ENCODE measurements at places on chromosomes 3 and 15.

GRCh38 chr15:74229686-74230085 lies 6.4 kb upstream of the CCDC33 start:
- DNase-seq = no peak

GRCh38 chr15:39287322-39288195 lies 293.3 kb upstream of the THBS1 start:
- DNase-seq = no peak

GRCh38 chr3:128493570-128494366 lies 767 bp upstream of the GATA2 start:
- no peak for DNase-seq

DNA sequence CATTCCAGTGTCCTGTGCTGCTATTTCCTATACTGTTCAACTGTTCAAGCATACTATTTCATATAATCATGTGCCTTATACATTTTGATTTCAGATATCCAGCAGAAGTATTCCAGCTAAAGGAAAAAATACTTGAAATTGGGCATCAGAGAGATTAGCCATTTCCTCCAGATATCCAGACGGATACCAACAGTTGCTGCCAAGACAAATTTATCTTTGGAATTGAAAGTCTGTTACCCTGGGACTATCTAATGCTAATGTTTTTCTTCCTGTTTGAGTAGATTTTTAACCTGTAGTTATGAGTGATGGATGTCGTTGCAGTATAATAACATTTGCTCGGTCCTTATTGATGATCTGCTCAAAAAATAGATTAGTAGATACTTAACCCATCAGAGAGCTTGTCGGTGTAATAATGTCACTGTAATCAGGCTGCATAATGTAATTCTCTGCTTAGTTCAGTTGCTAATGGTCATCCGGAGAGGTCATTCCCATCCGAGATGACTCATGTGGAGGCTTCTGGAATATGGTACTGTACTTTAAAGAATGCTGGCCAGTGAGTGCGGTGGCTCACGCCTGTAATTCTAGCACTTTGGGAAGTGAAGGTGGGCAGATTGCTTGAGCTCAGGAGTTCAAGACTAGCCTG lies 51.5 kb downstream of the TIMP4 start:
- no peak for DNase-seq

- DNase-seq = no peak
Measured at GRCh38 chr15:89356634-89357298, 22.1 kb upstream of the POLG start.

DNA sequence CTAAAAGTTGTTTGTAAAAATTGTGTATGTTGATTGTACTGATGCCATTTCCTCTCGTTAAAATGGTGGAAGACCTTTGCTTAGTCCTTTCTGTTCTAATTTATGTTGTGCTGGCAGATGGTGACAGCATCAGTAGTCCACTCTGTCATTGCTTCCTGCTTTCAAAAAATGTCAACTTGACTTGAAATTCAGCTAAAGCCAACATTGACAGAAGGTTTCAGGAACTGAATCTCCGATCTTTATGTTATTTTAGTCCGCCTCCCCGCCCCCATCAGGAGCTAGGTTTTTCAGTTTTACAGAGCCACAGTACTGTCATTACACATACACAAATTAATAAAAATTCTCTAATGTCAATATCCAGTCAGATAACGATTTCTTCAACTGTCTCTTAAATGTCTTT lies 1.5 kb downstream of the CEP63 start:
- peak; percentile 12 for DNase-seq

DNA sequence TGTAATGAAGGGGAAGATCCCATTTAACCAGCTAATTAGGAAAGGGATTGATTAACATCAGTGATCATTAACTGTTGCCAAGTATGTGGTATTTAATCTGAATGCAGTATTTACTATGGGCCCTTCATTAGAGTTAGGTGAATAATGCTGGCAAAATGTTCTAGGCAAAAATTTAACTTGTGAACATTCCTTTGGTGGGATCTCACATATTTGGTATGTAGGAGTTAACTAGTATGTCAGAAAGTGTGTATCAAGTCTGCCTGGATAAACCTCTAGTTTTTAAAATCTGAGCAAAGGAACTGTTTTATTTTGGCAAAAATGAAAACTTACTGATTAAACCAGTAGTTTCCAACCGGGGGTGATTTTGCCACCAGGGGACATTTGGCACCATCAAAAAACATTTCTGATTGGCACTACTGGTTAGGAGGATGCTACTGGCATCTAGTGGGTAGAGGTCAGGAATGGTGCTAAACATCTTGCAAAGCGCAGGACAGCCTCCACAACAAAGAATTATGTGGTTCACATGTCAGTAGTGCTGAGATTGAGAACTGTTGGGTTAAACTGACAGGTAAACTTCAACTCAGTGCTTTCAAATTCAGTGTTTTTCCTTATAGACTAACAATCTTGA lies 22.5 kb downstream of the LRTM1 start:
- DNase-seq = no peak

GRCh38 chr3:53109891-53110771 lies 20.1 kb downstream of the RFT1 start:
- DNase-seq = peak; percentile 44

DNA sequence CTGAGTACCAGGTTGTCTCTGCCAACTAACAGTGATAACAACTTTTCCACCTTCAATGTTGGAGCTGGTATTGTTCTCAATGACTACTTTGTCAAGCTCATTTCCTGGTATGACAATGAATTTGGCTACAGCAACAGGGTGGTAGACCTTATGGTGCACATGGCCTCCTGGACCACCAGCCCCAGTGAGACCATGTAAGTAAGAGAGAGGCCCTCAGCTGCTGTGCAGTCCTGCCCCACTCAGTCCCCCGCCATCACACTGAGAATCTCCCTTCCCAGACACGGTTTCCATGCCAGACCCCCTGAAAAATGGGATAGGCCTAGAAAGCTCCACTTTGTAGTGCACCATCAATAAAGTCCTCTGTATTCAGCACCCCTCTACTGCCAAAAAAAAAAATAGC lies 56.1 kb downstream of the PIK3CB start:
- no peak for DNase-seq

GRCh38 chr3:15081960-15082664 lies 16.8 kb downstream of the RBSN start:
- no peak for DNase-seq

DNA sequence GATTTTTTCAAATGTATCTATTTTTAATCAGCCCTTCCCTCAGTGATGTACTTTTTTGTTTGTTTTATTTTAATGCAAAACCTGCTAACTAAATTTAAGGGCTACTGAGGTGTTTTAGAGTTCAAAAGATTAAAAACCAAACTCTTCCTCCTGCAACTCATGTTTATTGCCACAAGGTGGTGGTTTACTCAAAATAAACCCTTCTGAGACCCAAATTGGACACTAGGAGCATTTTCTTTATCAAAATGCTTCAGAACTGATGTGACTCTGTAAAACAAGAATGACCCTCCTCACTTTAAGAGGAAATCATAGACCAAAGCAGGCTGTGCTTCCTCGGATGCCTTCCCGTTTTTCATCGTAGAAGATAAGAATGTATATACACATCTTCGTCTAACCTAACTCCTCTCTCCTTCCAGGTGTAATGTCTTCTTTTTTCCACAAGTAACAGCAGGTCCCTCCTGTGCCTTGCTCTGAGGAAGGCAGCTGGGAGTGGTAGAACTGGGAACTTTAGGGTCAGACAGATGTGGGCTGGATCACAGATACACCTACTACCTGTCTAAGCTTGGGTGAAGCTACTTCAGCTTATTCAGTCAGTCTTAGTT lies 2.9 kb upstream of the NME9 start:
- peak; percentile 33 for DNase-seq

- DNase-seq = no peak
Measured at GRCh38 chr15:71085809-71086208, 29.5 kb upstream of the THSD4 start.

GRCh38 chr3:78163379-78163778 lies 1123.5 kb downstream of the ROBO2 start:
- DNase-seq = no peak

DNA sequence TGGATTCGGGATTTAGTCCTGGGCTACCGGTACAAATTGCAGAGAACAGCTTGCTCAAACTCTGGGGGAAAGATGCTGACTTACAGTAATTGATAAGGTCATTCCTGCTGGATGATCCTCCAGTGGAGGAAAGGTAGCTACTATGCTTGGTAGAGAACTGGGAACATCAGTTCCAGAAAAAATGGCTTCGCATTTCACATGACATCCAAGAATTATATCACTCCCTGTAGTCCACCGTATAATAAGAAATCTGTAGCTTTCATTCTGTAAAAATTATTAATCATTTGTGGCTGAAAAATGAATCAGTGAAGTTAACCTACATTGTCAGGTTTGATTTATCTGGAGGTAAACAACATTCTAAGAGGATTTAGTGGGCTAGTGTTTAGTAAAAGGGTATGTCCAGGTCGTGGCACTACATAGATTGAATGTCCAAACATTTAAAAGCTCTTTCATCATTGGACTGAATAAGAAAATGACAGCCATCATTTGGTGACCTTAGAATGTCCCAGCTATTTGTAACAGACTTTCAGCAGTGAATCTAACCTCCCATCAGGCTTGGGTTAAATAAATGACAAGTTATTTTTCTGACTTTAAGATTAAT lies 203.2 kb upstream of the TMCO5A start:
- no peak for DNase-seq

- DNase-seq = no peak
Measured at GRCh38 chr3:111603679-111604078, 8.5 kb upstream of the ZBED2 start.

- DNase-seq = no peak
Measured at GRCh38 chr15:31752905-31753304, 277.4 kb upstream of the CHRNA7 start.

DNA sequence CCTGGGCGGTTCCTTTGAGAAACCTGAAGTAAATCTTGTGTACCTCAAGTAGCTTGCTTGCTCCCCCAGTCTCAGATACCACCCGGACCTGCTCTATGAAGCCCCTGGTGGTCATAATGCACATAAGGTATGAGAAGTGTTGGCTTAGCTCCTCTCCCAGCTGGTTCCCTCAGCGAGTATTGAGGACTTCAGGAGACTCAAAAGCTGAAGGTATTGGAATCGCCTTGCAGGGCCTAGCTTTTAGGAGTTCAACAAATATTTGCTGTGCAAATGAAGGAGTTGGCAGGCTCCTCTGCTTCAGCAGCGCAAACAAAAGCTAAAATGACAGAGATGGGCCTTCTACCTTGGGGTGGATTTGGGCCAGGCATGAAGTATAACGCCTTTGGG lies 1.7 kb downstream of the CMTM8 start:
- DNase-seq = peak; percentile 61

- DNase-seq = no peak
Measured at GRCh38 chr3:186121278-186121677, 12.4 kb upstream of the ETV5 start.

GRCh38 chr3:66554178-66554577 lies 53.4 kb upstream of the LRIG1 start:
- DNase-seq = no peak

DNA sequence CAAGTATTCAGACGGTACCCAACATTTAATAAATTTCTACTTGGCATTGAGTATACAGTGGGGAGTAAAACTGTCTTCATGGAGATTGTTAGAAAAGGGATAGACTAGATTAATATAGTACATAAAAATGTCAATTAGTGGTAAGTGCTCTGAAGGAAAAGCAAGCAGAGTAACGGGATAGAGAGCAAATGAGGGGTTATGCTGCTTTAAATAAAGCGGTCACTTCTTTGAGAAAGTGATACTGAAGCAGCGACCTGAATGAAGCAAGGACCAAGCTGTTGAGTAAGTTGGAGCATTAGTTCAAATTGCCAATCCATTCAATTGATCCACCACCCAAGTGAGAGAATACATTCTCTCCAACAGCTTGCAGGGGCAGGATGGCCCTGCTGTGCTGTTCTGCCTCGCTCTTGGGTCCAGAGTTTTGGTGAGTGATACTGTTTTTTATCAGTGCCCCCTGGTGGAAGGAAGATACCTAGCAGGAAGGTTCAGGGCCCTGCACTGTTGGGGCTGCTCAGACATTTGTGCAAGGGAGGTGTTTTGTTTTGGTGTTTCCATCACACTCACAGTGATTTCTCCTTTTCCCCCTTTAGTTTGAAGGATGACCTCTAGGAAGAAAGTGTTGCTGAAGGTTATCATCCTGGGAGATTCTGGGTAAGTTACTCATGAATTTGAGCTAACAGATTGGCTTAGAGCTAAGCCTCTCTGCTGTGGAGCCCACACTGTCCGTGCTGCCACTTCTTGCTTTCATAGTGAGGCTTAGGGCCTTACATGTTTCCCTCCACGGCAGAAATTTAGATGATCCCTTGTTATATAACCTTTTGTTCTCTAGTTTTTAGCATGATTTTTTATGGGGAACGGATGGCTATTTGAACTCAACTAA lies 69.0 kb downstream of the RAB7A start:
- DNase-seq = peak; percentile 84

- DNase-seq = no peak
Measured at GRCh38 chr3:25831578-25831977, 41.7 kb downstream of the OXSM start.

DNA sequence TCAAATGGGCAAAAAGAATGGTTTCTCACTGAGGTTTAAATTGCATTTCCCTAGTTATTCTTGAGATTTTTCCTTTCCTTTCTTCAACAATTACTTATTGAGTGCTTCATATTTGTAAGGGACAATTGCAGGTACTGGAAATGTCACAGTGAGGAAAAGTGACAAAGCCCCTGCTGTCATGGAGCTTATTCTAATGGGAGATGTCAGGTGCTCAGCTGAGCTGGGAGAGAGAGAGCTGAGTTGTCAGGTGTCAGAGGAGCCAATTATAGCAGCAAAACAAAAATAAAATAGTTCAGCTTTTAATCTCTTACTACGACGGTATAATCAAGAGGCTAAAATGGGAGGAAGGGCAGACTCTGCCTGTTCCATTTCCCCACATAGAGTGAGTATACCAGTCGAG lies 42.0 kb downstream of the CD86 start:
- no peak for DNase-seq

- no peak for DNase-seq
Measured at GRCh38 chr3:15065550-15066007, 464 bp upstream of the MRPS25 start.

DNA sequence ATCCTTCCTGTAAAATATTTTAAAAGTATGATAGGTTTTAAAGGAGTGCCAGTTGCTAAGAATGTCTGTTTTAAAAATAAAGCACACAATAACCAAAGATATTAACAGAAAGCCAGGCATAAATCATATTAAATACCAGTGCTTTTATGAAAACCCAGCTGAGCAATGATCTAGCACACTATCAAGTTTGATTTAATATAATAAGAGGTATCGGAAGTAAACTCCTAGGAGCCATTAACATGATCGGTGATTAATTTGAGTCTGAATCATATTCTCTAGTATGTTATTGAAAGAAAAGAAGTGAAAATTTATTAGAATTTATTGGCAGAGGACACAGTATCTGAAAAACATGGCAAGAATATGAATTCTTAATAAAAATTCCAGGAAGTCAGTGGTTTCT lies 91.7 kb downstream of the SPATA16 start:
- no peak for DNase-seq

GRCh38 chr3:151037746-151038477 lies 47.6 kb upstream of the MED12L start:
- no peak for DNase-seq
